Foreskin fibroblast (primary cell): ENCODE measurements at places on chromosomes 3 and 15.

GRCh38 chr15:42313463-42313862 lies 40.2 kb upstream of the TMEM87A start:
- DNase-seq, result no peak

DNA sequence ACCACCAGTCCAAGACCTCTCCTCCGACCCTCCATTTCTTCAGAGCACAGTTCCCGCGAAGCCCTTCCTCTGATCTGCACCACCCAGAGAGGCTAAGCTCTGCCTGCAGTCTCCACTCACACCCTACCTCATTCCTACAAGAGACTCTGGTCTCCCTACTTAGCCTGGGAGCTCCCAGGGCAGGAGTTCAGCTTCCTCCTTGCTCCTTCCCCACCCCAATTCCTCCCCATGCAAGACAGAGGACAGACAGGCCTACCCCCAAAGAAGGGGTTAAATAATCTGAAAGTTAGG lies 12.6 kb upstream of the VIPR1 start:
- DNase-seq, result no peak

DNA sequence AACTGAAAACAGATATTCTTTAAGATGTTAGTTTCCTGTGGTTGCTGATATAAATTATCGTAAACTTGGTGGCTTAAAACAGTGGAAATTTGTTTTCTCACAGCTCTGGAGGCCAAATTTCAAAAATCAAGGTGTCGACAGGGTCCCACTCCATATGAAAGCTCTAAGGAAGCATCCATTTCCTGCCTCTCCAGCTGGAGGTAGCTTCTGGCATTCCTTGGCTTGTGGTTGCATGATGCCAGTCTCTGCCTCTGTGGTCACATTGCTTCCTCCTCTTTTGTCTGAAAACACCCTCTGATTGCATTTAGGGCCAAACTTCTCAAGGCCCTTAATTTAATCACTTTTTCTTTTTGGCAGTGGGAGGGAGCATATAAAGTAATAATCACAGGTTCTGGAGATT lies 96.8 kb downstream of the PPM1L start:
- no peak for DNase-seq

GRCh38 chr15:52778457-52778856 lies 11.7 kb downstream of the ONECUT1 start:
- no peak for DNase-seq

DNA sequence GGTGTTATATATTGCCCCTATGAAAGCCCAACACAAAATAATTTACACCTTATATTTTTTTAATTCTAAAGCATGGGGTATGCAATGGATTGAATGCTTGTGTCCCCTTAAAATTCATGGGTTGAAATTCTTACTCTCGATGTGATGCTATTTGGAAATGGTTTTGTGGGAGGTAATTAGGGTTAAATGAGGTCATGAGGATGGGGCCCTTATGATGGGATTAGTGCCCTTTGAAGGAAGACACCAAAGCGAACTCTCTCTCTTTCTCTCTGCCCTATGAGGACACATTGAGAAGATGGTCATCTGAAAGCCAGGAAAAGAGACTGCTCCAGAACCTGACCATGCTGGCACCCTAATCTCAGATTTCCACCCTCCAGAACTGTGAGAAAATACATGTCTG lies 7.6 kb upstream of the SRGAP3 start:
- no peak for DNase-seq

DNA sequence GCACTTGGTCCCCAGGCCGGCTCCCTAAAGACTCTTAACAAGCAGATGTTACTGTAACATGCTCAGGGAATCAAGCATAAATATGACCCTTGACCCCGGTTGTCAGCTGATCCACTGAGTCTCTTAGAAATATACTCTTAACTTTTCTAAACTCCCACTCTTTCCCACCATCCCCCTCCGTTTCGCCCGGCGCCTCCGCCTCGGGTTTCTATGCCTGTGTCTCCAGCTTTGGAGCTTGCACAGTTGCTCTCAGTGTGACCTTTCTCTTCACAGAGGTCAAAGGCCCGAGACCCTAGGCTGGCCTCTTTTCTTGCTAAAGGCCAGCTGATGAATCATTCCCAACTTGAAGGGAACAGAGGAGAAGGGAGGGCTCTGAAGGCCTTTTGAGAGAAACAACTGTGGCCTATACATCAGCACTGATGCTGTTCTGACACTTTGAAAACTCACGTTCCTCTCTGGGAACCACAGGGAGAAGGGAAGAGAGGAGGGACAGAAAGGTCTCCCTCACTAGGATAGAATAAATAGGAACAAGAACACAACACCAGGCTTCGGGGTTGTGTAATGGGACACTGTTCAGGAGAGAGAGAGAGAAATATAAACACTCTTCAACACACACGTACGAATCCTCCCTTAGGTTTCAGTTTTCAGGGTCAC lies 484.5 kb upstream of the NR2F2 start:
- peak; percentile 43 for DNase-seq

GRCh38 chr3:3464131-3464530 lies 284.6 kb upstream of the CRBN start:
- DNase-seq, result no peak

- DNase-seq, result no peak
These were observed 53.7 kb upstream of the INO80 start for GRCh38 chr15:41169781-41170180.

DNA sequence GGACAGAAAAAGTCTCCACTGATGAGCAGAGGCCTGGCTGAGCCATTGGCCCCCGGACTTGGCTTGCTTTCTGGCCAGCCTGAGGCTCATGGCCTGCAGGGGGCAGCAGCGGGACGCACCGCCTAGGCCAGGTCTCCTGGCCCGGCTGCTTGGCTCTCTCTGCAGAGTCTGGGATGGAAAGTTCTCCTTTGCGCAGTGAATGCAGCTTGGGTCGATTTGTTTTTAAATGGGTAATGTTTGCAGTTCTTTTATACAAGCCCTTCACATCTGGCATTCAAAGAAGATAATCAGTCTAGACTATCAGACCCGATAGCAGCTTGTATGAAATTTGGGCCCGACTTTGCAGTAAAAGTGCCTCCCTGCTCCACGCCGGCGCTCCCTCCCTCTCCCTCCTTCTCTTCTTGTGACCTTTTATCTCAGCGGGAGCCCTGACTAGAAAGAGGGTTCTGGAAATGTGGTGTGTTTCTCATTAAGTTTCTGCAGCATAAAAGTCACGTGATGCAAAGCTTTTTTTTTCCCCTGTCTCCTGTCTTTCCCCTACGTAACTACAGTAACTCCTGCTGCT lies 59.9 kb downstream of the ZNF621 start:
- peak; percentile 69 for DNase-seq

DNA sequence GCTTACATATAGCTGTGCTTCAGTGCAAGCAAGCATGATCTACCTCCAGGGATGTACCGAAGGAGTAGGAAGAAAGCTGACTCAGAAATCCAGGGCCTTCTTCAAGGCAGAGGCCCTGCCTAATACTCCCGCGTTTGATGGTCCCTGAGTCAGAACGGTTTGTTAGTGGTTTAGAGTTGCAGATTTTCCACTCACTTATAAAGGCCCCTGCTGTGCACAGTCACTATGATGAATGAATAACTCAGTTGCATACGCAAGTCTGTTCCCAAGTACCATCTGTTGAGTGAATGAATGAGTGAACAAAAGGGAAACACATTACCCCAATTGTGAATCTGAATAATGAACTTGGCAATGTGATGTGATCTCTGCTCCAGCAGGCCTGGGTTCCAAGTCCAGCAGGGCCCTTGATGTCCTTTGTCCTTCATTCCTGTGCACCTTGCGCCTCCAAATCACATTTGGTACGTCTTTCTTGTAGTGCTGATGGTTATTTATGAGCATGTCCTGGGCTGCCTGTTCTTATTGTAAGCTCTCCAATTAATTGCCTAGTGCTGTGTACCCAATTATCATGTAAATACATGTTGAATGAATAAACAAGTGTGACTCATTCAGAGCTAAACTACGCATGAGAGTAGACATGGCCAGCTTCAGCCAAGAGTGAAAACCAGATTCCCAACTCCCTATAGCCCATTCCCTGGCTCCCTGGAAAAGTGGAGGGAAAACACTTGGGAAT lies 85.3 kb upstream of the LIMD1 start:
- DNase-seq, result peak; percentile 94

DNA sequence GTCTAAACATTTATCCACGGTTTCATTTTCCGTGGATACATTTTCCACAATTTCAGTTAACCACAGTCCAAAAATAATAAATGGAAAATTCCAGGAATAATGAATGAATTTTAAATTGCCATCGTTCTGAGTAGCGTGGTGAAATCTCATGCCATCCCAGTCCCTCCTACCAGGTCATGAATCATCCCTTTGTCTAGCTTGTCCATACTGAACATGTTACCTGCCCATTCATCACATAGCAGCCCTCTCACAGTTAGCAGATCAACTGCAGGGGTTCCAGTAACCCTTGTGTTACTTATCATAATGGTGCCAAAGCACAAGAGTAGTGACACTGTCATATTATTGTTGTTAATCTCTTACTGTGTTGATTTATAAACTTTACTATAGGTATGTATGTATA lies 124.5 kb downstream of the GSK3B start:
- DNase-seq, result no peak

DNA sequence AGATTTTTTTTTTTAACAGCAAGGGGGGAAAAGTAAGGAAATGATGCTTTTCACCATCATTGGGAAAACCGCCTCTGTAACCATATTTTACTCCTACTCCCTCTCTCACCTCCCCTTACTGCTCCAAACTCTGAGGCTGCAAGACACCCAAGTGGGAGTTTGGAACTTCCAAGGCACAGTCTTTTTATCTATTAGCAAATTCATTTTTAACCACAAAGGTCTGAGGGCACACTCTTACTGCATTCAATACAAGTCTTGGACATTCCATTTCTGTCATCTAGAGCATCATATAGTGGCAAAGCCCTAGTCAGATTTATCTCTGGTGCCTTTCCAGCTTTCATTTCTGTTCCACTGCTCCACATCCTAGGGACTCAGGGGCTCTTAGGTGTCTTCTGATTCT lies 13.2 kb downstream of the FAM162A start:
- no peak for DNase-seq

GRCh38 chr15:59521443-59521842 lies 83.5 kb downstream of the FAM81A start:
- DNase-seq, result no peak

- DNase-seq, result no peak
These were observed 15.3 kb upstream of the PARP14 start for GRCh38 chr3:122665226-122665786.

DNA sequence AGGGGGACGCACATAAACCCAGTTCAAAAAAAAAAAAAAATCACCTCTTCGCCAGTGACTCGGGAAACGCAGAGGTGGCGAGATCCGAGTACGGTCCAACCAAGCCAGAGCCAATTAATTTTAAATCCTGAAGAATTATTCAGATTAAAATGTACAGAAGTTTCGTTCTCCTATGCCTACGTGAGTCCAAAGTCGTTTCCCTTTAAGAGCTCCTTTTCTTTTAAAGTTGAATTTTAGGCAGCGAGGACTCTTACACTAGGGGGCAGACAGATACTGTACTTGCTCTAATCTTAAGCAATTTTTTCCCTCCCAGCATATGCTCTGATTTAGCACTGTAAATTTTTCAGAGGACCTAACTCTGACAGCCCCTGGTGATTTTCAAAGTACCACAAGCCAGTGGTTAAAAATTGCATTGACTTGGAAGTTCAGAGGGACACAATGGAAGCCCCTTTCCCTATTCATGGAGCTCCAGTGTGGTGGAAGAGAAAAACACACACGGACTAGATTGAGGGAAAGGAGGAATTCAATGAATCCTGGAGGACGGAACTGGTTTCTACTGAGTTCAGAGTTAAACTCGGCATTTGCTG lies 3.3 kb upstream of the NR2F2 start:
- peak; percentile 90 for DNase-seq

DNA sequence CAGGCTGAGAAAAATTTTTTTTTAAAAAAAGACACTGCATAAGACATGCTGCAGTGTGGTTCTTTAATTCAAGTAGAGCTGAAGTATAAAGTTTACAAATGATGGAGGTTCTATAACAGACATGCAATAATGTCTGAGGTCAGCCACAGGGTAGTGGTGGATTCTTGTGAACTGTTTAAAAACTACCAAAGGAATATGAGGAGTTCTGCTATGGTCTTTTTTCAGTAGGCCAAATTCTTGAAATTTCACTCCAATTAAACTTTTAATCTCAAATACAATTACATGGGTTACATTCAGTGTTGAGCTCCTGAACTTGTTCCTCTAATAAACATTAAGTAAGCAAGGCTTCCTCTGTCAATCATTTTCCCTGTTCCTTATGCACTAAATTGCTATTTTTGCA lies 122.7 kb downstream of the PLD1 start:
- DNase-seq, result no peak

GRCh38 chr3:66255865-66256264 lies 35.1 kb downstream of the SLC25A26 start:
- DNase-seq, result no peak

DNA sequence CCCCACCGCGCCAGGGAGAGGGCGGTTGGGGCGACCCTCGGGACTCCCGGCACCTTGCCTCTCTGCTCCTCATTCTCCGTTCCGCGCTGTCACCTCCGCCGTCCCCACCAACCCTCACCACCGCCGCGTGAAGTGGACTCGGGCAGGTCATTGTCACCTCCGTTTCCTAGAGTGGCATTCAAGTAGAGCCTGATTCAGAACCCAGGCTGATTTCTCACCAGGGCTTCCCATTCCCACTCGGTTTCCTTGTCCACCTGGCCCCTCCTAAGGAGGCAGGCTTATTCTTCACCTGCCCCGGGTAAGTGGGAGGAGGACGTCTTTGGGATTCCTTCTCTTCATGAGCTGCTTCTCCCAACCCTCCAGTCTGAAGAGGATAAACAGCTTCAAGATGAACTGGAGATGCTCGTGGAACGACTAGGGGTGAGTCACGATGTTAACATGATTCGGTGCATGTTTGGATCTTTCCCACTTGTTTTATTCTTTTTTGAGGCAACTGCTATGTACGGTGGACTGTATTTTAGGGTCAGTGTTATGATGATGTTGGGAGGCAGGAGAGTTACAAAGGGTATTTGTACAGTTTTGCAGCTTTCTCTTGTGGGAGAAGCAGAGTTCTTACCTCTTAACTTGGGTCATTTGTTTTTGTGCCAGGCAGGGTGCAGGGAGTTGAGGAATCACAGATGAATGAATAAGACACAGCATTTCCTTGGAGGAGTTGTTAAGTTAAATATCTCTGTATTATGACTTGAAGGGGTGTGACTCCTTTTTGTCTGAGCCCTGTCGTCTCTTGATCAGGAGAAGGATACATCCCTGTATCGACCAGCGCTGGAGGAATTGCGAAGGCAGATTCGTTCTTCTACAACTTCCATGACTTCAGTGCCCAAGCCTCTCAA lies 692 bp downstream of the PSMD2 start:
- DNase-seq, result peak; percentile 75
